ENCODE measurements at places on chromosomes 2 and 18.

DNA sequence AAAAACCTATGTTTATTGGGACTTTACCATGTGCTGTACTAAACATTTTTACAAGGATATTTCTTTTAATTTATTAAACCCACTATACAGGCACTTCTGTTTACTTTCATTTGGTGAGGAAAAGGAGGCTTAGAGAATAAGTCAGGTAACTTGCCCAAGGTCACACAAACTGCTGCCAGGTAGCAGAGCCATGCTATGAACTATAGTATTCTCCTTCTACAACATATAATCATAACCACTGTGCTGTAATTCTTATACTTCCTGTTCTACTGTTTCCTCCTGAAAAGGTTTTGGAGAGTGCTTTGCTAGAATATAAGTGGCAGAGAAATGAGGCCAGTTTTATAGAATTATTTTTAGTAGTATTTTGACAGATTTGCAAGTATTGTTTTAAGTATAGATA is 29.5 kb downstream of the SLC39A10 start:
- DNase-seq = no peak

- DNase-seq = no peak
Measured at GRCh38 chr2:27916293-27916995, 25.9 kb downstream of the BABAM2 start.

- DNase-seq = no peak
Measured at GRCh38 chr18:48894799-48895346, 55.9 kb downstream of the SMAD7 start.

DNA sequence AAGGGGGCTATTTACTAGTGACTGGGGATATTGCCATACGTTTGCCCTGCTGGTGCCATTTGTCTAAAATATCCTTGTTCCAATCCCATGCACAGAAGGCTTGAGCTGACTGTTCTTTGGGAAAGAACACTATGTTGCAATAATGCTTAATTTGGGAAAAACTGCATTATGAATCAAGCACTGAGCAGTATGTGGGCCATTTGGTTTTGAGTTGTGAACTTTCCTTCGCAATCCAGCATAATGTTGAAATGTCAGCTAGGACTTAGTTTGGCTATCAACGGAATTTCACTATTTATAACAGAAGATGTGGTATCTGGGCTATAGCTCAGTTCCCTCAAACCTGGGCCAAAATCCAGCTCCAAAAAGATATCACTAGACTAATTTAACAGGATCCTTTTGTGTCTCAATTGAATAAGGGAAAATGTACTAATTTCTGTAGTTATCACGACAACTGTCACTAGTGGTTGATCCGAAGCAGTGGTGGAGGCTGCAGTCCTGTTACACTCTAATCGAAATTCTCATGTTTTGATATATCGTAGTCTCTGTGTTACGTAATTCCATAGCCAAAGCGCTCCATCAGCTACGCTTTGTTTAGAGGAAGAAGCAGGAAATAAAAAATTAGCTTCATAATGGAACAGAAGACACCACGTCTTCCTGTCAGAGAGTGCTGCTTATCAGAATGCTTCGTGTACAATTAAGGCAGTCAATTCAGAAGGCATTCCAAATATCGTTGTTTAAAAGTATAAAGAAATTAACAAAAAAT is 686.8 kb upstream of the SALL3 start:
- DNase-seq = no peak
